Aorta (tissue), 5 donors: ENCODE measurements at places on chromosomes 12 and 14.

GRCh38 chr12:92210071-92210470 is 64.4 kb upstream of the BTG1 start:
- no peak for DNase-seq

- no peak for DNase-seq
Observed at GRCh38 chr12:114913871-114914801, 230.2 kb upstream of the TBX3 start.

- no peak for DNase-seq
Observed at GRCh38 chr14:58292187-58292586, 6.2 kb upstream of the ARID4A start.

DNA sequence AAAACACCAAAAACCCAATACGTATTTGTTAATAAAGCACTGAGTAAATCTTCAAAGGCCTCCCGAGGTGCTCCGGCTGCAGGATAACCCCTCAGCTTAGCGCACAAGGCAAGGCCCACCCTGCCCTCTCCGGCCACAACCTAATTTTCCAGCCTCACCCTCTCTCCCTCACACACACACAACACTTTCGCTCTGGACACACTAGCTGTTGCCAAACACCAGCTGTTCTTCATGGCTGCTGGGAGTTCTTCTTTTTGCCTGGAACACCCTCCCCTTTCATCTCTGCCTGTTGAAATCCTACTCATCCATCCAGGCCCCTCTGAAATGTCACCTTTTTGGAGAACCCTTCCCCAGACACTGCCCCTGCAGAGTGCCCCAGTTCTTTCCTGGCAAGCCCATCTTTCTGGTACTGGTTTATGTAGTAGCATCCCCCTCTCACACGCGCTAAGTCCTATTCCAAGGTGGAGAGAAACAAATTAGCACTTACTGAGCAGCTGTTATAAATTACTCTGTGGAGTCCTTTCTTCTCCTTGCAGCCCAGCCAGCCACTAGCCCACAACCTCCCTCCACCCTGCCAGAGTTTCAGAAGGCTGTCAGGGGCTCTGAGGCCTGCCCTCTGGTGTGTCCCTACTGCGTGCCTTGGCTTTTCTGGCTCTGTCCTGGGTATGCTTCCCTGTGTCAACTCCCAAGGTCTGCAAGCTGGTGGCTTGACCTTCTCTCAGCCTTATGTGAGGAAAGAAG is 805 bp upstream of the CRACR2A start:
- DNase-seq: no peak

DNA sequence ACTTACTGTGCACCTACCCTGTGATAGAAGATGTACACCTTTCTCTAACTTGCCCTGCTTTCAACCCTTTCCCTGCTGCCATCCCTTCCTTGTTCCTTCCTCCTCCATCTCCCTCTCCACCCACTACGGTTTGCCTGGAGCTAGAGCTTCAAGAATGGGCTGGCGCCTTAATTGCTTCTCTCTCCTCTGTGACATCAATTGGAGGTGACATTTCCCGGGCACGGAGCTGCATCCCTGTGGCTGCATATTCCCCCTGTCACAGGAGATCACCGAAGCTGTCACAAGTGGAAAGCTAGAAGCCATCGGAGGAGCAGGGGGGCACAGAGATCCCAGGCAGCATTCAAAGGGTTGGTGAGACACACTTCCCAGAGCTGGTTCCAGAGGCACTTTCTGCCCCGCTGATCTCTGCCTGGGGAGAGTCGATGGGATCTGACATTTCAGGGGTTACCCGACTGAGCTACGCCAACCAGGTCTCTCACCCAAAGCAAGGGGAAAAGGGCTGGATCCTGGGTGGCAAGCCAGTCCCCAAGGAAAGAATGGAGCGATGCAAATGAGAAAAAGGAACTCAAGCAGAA is 604.9 kb downstream of the MED13L start:
- DNase-seq: no peak

GRCh38 chr12:108029051-108029835 is 99.8 kb upstream of the WSCD2 start:
- no peak for DNase-seq

DNA sequence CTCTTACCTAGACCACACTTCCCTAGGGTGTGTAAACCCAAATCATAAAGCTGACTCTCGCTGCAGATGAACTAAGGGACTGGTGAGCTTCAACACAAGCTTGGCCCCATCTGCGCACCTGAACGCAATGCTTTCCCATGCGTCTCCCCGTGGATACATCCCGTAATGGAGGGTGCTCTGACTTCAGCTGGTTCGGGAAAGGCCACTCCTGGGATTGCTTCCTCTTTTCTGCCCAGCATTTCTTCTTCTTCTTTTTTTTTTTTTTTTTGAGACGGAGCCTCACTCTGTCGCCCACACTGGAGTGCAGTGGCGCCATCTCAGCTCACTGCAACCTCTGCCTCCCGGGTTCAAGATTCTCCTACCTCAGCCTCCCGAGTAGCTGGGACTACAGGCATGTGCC is 27.7 kb upstream of the ETFBKMT start:
- DNase-seq: no peak

DNA sequence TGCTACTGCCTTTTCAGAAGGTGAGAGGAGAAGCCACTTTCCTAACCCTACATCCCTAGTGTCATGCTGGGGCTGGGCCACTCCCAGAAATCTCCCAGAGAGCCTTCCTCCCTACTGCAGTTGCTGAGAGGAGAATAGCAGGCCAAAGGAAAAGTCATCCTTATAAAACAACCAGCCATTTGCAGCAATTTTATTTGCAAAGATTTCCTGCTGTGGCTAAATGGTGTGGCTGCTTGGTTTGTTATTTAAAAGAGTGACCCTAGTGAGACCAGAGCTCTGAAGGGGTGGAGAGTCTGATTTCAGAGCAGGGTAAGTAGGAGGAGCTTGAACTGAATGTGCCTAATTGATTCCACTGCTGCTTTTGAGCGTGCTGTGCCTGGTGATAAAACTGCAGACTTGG is 232.0 kb downstream of the GRIN2B start:
- no peak for DNase-seq

DNA sequence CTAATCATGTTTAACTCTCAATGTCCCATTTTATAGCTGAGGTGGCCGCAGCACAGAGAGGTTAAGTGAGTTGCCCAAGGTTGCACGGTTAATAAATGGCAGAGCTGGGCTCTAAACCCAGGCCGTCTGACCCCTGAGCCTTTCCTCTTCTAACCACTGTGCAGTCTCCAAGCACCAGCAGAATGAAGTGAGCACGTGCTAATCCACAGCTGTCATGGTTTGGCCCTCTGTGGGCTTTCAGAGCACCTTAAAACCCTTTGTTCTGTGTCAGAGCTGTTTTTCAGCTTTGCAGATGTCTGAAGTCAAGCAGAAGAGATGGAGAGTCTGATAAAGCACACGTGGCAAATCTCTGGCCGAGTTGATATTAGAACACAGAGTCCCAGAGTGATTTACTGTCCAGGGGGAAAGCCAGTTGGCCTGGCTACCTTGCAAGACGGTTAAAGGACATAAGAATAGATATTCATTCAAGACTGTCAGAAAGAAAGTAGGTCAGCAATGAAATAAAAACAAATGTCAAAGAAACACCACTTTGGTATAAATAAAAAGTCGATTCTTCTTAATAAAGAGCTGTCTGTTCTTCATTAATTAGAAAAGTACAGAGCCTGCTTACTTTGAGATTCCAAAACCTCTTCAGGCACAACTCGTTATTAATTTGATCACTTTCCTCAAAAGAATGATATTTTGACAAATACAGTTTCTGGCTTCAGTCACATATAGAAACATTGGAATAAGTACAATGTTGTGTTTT is 107.3 kb downstream of the CRADD start:
- DNase-seq: no peak
